Kidney capillary endothelial cell (primary cell): ENCODE measurements at places on chromosomes 5 and 9.

DNA sequence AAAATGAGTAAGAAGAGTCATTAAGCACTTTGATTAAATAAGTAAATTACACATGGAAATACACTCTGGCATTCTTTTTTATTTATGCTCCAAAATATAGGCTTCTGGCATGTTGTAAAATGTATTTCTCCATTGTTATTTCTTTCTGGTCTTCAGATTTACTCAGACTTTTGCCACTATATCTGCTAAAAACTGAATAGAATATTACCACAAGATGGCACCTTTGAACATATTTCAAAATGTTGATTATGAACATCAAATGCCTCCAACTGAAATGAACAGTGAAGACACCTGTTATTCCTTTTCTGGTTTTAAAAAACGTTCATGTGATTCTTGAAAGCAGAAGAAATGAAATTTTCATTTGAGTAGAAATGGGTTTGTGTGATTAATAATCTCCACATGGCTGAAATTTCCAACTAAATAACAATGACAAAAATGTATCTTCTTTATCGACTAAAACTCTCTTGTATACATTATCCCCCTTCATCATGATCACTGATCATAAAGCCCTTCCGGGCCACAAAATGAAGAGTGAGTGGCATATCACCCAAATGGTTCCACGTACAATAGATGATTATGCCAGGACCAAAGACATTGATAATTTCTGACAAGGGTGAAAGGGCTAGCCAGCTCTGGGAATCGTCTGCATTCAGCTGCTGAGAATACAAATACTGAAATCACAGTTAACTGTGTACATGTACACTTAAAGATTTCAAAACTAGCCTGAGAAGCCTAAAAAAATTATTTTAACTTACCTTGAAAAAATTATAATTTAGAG lies 23.8 kb downstream of the TYRP1 start:
- DNase-seq: no peak

DNA sequence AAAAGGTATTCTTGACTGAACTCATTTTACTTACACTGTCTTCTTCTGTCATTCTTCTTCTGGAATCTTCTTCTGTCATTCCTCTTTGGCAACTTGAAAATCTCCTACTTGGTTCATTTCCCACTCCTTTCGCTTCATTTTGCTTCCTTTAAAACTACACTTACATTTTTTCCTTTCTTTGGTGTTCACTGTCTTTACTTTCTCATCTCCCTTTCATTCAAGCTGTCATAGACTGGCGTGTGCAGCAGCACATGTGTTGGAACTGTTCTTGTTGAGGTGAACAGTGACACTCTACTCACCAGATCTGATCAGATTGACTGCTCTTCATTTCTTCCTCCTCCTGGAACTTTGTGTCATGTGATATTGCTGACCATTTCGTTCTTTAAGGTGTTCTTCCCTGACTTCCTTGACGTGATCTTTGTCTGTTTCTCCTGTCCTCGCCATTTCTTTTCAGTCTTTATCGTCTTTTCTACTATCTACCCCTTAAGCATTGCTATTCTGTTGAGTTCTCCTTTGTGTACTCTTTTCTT lies 6.4 kb downstream of the DNAJC25 start:
- no peak for DNase-seq

GRCh38 chr5:180353048-180353979 lies at the start of gene GFPT2:
Gene GFPT2 (minus strand): TSS chr5:180353336. CDS start chr5:180353217, 119 bp downstream.
- peak; percentile 34 for DNase-seq

DNA sequence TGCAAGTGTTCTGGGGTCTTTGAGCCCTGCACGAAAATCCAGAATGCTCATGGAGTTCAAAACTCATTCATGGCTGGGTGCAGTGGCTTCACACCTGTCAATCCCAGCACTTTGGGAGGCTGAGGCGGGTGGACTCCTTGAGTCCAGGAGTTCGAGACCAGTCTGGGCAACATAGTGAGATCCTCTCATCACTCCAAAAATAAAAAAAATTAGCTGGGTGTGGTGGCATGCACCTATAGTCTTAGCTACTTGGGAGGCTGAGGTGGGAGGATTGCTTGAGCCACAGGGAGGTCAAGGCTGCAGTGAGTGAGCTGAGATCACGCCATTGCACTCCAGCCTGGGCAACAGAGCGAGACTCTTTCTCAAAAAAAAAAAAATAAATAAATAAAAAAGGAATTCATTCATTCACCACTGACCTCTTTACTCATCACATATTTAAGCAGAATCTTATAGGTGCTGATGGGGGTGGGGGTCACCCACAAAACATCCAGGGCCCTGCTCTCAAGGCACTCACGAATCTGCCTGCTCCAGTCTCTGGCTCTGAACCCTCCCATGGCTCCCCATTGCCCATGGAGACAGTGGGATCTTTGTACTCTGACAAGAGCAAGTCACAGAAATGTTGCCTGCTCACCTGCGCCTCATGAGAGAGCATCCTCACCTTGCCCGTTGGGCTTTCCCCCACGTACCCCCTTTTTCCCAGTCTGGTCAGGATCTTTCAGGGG lies 76.7 kb upstream of the IER5L start:
- DNase-seq: no peak

DNA sequence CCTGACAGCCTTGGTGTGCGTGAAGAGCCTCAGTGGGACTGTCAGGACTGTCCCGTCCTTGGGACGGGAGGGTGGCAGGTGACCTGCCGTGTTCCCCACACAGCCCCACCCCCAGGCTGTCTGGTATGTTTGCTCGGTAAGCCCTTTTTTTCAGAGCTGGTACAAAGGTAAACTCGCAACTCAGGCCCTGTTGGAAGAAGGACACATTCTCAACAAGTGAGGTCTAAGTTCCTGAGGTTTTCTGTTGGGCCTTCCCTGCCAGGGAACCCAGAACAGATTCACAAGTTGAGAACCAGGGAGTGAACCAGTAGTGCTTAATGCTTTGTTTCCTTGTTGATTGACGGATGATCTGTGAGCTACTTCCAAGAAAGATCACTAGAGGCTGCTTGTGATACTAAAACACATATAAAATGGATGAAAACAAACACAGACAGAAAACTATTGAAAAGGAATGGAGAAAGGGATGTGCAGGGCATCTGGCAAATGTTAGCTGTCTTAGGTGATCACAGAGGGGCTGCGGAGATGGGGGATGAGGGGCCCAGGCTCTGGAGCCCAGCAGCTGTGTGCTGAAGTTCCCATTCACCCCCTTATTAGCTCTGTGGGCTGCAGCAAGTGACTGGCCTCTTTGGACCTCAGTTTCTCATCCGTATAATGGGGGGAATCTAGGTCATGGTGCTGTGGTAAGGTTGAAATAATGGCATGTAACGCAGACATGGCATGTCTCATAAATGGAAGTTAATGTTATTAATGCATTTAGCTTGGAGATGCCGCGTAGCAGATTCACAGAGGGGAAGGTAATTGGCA lies 2.7 kb downstream of the NDST1 start:
- DNase-seq: no peak

- no peak for DNase-seq
These were observed 19.0 kb downstream of the HMGCS1 start for GRCh38 chr5:43294226-43294625.

DNA sequence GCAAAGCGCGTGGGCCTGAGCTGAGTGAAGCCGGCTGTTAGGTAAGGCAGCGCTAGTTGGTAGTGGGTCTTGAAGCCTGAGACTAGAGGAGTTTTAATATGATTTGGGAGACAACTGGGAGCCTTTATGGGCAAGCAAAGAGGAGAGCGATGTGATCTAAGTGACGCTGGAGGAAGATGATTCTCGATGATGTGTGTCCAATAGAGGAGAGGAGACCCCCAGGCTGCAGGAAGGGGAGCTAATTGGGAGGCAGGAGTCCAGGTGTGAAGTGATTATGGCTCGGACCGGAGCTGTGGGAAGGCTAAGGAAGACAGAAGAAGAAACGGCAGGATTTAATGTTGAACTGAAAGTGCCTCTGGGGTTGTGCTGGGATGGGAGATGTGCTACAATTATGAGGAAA lies 482.9 kb upstream of the KIF2A start:
- no peak for DNase-seq

DNA sequence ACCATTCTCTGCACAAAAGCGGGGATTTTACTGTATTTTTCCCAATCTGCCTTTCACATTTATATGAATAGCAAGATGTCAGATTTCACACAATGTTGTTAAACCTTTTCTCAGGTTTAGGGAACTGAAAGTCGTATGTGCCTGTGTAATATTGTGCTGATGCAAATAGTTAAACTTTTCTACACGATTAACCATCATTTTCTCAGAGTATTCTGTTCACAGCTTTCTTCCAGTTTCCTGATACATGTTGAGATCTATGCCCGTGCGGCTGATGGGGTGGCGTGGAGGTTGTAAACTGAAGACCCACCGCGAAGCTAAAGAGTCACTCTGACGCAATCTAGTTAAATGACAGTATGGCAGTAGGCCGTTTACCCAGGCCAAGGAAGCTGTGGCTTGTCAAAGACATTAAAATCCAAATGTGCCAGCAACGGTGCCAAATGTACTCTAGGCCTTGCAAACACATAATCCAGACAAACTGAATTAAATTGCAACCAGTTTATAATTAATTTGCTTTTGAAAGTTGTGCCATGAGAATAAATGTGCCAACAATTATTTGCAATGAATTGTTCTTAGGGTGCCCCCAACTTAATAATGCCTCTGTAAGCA lies 145.7 kb downstream of the EBF1 start:
- no peak for DNase-seq

DNA sequence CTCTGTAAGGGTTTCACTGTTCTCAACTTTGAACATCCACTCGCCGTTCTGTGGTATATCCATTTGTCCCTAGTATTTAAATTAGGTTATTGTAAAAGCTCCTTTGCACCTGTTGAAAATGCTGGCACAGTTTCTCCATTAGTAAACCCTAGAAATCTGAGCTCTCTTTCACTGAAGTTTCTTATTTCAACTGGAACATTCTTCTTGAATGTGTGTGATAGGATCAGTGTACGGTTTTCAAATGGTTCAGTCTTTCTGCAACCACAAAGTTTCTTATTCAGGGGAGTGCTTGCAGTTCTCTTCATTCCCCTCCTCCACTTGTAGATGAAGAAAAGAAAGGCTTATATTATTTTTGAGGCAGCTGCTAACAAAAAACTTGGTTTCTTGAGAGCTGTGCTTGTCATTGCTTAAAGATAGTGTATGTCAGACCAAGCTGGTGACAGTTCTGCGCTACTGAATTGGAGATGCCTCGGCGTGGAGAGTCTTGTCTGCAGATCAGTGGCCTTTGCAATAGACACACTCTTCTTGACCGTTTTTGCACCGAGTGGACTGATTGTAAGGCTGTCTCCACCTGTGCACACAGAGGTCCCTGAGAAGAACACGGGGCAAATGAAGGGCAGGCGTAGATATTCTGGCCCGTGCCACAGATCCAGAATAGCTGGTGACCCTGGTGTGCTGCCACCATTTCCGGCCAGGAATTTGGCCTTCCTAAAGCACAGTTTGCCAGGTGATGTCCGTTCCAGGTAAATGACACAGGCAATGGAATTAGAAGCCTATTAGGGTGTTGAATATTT lies 102.2 kb downstream of the TRIO start:
- DNase-seq: no peak

DNA sequence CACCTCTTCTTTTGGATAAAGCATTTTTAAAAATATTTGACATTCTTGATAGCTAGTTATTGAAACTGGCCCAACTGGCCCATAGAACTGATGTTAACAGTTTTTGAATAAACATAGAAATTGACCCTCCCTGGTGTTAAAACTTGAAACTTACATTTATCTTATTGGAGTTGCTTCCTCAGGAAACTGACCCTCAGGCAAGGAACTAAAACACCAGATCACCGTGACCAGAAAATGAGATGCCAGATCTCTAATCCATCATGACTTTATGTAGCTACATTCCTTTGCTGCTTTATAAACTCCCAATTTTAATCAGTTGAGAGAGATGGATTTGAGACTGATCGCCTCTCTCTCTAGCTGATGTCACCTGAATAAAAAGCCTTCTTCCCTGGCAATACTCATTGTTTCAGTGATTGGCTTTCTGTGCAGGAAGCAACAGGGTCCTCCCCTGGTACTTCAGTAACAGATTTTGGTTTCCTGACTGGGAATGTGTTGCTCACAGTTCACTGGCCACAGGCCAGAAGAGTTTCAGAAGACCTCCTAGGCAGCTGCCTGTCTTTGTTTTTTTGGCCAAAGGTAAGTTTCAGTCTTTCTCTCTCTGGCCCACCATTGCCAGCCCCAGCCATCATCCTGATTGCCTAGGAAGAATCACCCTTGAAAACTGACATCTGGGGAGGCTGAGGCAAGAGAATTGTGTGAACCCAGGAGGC lies 212.4 kb downstream of the DTWD2 start:
- DNase-seq: no peak

DNA sequence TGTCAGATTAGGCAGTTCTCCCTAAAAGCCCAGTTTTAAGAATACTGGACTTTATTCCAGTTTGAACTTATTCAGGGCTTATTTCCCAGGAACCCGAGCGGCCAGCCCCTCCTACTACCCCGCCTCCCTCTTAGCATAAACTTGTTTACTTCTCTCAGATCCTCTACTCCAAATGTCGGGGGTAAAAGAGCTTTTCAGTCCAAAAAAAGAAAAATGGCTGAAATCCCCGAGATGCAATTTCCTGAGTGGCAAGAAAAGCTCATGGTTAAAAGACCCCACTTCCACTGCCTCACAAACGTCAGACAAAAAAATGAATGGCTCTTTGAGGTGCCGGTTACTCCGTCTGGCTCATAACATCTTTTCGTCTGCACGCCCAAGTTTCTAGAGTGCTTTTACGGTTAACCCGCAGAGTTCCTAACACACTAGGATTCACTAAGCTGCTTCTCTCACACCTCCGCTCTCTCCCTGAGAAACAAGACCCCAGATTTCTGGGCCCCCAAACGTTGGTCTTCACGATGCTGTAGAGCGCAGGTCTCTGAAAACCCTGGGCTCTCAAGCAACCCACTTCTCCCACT lies 402 bp downstream of the BRD8 start:
- peak; percentile 16 for DNase-seq

- no peak for DNase-seq
These were observed 7.8 kb upstream of the RXRA start for GRCh38 chr9:134318481-134318891.

DNA sequence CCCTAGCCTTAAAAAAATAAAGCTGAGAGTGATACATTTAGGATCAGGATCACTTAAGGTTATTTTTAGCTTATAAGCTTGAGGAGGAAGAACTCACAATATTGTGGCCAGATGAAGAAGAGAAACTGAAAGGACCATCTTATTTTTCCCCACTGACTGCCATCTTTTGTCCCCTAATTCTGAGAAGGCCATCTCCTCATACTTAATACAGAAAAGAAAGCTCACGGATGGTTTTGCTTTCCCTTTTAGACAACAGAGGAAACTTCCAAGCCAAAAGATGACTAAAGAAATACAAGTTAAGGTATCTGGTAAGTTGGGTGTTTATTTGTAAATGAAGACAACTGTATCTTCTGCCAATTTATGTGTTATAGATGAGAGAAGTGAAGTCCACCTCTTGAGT lies 36.4 kb downstream of the ERAP1 start:
- DNase-seq: no peak

- DNase-seq: peak; percentile 71
These were observed 25.7 kb upstream of the EEIG1 start for GRCh38 chr9:128006332-128006996.

GRCh38 chr5:522116-522515 lies 2.1 kb downstream of the SLC9A3 start:
- DNase-seq: no peak

DNA sequence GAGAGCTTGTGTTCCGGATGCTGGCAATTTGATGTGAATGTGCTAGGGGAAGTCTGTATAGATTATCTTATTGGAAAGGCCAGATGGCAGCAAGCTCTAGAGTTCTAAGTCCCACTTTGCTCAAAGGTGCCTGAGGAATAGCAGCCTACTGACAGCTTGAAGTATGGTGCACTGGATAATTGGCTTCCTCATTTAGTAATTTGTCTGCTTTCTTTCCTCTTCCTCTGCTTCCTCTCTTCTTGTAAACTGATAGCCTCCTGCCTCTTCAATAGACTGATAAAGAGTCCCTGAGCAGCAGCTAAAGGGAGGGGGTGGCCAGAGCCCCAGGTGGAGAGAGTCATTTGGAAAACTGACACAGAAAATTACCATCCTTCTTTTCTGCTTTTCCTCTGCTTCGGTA lies 177.3 kb downstream of the FGF1 start:
- no peak for DNase-seq
